Fibroblast of the aortic adventitia (primary cell): ENCODE measurements at places on chromosomes 12 and 14. TPM values are rescaled to one million over a fixed set of nuclear protein-coding genes. Genes with fewer than 3 reads are reported as not detected.

- no peak for DNase-seq
Observed at GRCh38 chr14:46550836-46551235, 100.7 kb downstream of the RPL10L start.

GRCh38 chr12:100381379-100381778, 24.5 kb downstream of the SLC17A8 start:
- no peak for DNase-seq

DNA sequence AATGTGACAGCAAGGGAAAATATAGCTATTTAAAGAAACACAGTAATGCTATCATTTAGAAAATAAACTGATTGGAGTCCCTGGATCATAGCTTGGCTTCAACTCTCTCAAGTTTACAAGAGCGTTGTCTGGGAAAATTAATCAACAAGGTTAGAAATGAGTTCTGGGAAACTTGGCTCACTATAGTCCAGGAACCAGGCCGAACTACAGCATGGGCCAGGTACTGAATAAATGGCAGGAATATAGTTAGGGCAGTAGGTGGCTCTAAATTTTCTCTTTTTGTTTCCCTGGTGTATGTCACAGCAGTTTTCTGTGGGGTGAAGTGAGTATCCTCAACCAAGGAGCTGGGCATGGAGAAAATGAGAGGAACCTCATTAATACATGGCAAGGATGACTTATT, 72.4 kb downstream of the PLBD1 start:
- DNase-seq: no peak

- peak; percentile 93 for DNase-seq
Observed at GRCh38 chr12:24066865-24067264, 117.4 kb upstream of the SOX5 start.

GRCh38 chr12:20748198-20748597, 53.1 kb downstream of the SLCO1C1 start:
- no peak for DNase-seq

GRCh38 chr12:8692573-8692972, 5.2 kb upstream of the RIMKLB start:
- peak; percentile 85 for DNase-seq

The RNASE7 gene
- total RNA-seq: not detected in 2 replicates

The STON2 gene
- 3.3 and 4.5 TPM in 2 replicates for total RNA-seq

- peak; percentile 48 for DNase-seq
Observed at GRCh38 chr12:125194163-125194773, 129.0 kb downstream of the AACS start.

The C14orf132 gene
- total RNA-seq: 25.5 and 32.6 TPM in 2 replicates

The MEG3 gene
- 155 and 168 TPM in 2 replicates for total RNA-seq

DNA sequence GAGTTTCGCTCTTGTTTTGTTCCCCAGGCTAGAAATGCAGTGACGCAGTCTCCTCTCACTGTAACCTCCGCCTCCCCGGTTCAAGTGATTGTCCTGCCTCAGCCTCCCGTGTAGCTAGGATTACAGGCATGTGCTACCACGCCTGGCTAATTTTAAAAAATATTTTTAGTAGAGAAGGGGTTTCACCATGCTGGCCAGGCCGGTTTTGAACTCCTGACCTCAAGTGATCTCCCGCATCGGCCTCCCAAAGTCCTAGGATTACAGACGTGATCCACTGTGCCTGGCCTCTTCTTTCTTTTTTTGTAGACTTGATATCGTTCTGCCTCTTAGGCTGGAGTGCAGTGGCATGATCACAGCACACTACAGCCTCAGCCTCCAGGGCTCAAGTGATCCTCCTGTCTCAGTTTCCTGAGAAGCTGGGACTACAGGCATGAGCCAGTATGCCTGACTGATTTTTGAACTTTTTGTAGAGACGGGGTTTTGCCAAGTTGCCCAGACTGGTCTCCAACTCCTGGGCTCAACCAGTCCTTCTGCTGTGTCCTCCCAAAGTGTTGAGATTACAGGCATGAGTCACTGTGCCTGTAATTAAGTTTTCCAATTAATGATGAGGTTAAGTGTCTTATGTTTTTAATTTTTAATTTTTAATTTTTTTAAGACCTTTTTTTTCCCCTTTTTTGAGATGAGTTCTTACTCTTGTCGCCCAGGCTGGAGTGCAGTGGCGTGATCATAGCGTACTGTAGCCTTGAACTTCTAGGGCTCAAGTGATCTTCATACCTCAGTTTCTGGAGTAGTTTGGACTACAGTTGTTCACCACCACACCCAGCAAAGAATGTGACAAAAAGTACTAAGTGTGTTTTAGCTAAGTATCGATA, 10.2 kb downstream of the RCOR1 start:
- DNase-seq: no peak

DNA sequence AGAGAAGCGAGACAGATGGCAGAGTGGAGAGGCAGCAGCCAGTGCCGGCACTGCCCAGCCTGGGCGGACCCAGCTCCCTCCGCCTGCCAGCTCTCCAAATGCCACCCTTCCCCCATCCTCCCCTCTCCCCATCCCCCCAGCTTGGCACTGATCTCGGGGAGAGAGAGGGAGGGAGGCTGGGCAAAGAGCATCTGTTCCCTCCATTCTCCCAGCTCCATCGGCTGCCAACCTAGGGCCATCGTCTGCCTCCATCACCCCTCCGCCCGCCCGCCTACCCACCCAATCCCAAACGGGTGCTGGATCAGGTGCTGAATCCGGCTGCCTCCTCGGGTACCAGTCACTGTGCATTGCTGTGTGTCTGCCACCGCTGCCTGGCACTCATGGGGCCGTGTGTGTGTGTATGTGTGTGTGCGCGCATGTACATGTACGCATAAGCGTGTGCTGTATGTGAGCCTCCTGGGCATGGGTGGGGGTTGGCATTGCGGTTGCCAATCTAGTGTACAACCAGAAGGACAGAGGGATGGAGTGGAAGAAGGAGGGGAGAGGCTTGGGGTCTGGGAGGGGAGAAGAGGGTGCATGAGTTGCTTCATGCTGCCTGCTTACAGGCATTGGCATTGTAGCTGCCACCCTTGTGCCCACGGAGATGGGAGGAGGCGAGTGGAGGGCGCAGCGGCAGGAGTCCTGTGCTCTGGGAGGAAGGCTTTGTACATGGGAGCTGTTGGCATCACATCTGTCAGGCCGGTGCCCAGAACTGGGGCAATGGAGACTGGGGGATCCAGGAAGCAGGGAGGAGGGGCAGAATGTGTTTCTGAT, 38.4 kb downstream of the ZFHX2 start:
- DNase-seq: no peak

DNA sequence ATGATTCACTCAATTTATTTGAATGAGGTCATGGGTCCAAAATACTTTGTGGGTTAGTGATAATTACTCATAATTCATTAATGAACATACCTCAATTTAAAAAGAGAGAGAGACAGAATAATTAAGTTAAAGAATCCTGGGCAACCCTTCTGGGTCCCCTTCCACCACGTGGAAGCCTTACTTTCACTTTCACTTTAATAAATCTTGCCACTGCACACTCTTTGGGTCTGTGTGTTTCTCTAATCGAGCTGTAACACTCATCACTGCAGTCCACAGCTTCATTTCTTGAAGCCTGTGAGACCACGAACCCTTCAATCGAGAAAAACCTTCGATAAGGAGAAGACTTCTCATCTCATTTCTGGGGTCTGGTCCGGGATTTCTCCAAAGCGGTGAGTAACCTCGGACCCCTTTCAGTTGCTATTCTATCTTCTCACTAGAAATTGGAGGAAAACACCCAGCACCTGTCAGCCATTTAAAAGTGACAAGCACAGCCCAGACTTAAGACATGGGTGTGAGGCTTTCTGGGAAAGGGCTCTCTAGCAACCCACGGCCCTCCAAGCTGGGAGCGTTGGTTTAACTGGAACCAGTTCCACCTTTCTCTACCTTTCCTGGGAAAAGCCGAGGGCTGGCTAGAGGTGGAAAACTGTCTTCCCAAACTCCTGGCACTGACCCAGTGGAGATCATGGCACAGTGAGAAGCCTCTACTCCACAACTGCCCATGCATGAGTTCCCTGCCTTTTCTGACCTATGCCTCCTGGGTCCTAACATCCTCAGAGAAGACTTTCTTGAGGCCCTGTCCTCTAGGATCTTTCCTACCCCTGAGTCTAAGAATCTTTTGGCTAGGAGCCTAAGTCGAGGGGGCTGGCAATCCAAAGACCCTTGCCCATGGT, 148.8 kb upstream of the ATF7IP start:
- DNase-seq: peak; percentile 21

GRCh38 chr12:26795910-26796309, 37.1 kb downstream of the ITPR2 start:
- DNase-seq: no peak

DNA sequence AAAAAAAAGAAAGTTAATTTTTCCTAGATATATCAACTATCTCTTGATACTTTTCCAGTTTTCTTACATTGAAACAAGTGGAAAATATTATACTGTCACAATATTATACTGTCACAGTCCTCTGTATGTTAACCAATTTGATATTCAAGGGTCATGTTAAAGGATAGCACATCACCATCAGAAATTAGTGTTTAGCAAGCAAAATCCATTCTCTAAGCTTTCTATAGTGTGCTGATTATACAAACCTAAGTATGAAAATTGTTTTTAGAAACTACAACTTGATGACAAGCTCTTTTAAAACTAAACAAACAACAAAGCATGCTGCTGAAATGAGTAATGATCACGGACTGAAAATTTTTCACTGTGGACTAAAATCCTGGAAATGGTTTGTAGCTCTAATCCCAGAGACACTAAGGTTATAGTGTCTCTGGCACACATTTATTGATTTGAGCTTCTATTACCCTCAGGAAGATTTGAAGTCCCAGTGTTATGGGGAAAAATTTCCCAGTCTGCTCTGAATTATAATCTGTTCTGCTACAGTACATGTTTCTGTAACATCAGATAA, 9.7 kb downstream of the SPTSSA start:
- DNase-seq: no peak

The COL2A1 gene
- total RNA-seq: not detected in 2 replicates

The VDR gene
- 5.0 and 12.5 TPM in 2 replicates for total RNA-seq

DNA sequence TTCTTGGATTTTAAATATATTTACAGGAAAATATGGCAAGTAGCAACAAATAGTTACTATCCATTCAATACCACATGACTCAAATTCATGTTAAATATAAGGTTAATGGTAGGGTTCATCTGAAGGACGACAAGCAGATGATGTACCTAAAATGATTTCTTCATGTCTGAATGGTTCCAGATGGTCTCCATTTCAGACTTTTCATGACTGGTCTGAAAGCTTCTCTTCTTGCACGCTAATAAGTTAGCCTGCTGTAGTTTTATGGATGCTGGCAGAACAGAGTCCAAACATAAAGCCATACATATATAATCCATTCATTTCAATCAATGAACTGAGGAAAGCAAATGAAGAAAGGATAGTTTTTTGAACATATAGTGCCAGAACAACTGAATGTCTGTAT, 257.0 kb upstream of the MGAT4C start:
- peak; percentile 18 for DNase-seq

The LYZ gene
- total RNA-seq: not detected in 2 replicates

The AQP2 gene
- total RNA-seq: not detected in 2 replicates

The COX8C gene
- not detected in 2 replicates for total RNA-seq

GRCh38 chr12:51321882-51322281, 2.1 kb downstream of the BIN2 start:
- DNase-seq: no peak

The LUM gene
- 88.8 and 582 TPM in 2 replicates for total RNA-seq

DNA sequence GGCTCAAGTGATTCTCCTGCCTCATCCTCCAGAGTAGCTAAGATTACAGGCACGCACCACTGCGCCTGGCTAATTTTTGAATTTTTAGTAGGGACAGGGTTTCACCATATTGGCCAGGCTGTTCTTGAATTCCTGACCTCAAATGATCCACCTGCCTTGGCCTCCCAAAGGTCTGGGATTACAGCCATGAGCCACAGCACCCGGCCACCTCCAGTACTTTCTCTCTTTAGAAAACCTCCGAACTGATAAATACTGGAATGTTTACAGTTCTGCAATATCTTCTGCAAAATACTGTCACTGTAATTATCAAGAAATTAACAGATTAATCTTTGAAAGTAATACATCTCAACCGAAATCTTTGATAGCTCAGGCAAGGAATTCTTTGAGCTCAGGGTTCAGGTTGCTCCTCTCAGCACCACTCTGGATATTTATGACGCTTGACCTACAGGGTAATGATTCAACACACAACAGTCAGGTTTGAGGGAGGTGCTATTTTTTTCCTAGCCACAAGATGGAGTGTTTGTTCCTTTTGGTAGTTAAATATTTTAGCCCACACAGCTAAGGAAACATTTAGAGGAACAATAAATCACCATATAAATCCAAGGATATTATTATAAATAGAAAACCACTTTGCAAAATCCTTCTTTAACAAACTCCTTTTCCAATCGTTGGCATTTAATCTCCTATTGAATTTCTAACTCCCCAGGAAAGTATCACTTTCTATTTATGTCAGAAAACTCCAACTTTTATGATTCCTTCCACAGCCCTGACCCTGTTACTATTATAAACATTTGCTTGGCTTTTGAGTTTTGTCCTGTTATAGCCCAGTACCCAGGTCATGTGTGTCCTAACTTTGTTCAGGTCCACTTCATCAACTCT, 48.6 kb upstream of the GTF2A1 start:
- peak; percentile 82 for DNase-seq

The ACSS3 gene
- total RNA-seq: 24.5 and 25.3 TPM in 2 replicates

The OR6C74 gene
- not detected in 2 replicates for total RNA-seq

- DNase-seq: no peak
Observed at GRCh38 chr12:10186299-10186698, 7.5 kb downstream of the TMEM52B start.

The KERA gene
- total RNA-seq: not detected in 2 replicates

The HCAR1 gene
- 1.5 and 2.2 TPM in 2 replicates for total RNA-seq

The IL31 gene
- total RNA-seq: not detected in 2 replicates

The CAPS2 gene
- total RNA-seq: 12.9 and 18.1 TPM in 2 replicates

The LRRIQ1 gene
- 1.5 and 2.7 TPM in 2 replicates for total RNA-seq

DNA sequence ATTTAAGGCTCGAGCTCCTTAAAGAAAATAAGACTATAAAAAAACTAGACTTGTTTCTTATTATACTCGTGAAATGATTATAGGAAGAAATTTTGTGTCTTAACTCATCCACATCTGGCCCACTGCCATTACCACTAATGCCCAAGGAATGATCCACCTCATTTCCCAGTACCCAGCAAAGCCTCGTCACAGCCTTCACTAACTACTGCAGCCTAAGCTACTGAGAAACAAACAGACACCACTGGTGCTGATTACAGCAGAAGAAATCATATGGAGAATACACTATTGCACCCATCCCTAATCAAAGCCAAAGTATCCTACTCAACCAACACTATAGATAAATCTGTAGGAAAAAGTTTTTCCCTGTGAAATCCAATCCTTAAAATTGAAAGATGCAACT, 205.3 kb upstream of the NAV3 start:
- DNase-seq: peak; percentile 85

DNA sequence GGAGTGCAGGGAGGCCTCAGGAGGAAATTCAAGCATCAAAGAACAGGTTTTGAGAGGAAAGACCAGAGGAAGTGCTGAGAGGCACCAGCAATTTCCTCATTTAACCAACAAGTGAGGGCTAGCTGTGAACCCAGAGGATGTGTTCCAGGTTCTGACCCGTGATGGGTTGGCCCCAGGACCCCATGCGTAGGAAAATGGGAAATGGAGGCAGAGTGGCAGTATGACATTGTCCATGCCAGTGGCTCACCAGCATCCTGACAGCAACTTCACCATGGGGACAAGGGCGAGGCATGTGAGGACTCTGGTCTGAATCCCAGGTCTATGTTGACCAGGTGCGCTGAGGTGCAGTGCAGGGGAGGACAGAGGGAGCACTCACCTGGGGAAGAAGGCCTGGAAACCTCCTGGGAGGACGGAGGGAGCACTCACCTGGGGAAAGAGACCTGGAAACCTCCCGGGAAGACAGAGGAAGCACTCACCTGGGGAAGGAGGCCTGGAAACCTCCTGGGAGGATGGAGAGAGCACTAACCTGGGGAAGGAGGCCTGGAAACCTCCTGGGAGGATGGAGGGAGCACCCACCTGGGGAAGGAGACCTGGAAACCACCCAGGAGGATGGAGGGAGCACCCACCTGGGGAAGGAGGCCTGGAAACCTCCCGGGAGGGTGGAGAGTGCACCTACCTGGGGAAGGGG, 6.7 kb upstream of the CACNA2D4 start:
- no peak for DNase-seq
